ENCODE measurements at places on chromosomes 2 and 18.

DNA sequence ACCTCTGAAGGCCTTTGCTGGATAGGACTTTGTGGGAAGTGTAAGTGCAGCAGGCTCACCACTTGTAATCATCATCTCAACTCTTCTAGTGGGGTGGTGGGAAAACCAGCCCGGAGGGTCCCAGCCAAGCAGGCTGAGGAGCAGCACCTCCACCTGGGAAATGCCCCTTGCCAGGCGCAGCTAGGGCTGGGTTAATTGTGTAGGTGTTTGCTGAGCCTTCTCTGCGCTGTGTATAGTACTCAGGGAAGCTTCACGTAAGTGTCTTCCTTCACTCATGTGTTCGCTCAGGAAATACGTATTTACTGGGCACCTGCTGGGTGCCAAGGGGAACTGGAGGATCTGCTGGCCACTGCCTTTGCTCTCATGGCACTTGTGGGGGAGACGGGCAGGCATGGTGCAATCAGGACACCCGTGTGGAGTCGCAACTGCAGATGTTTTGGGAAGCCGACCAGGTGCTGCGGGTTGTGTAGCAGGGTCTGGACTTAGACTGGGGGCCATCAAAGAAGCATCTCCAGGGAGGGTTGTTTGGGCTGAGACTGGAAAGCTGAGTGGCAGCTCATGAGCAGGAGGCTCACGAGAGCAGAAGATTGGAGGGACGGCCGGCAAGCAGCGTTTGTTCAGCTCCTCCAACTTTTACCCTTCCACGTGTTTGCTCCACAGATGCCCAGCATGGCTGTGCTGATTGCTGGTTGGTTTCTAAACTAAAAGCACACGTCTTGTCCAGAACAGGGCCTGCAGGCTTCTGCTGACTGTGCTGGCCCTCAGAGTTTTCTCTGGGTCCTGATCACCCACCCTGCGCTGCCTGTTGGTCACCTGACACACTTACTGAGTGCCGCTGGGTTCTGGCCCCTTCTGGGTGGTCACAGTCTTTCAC, 164.6 kb downstream of the LDLRAD4 start:
- DNase-seq = peak; percentile 11

DNA sequence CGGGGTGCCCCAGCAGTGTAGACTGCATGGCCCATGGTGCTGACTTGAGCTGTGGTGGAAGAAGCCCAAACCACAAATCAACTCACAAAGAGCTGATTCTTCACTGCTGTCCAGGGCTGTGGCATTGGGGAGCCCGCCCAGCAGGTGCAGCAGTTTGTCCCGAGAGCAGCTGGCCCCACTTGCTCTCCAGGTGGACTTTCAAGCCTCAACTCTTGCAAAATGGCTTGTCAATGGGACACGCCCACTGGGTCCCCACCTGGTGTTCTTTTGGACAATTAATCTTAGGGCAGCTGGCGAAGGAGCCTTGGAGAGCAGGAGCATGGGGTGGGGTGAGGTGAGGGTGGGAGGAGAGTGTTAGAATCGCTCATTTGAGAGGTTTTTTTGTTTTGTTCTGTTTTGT, 117.9 kb downstream of the MYCN start:
- no peak for DNase-seq

- no peak for DNase-seq
These were observed 66.7 kb downstream of the MBD2 start for GRCh38 chr18:54157646-54158385.

DNA sequence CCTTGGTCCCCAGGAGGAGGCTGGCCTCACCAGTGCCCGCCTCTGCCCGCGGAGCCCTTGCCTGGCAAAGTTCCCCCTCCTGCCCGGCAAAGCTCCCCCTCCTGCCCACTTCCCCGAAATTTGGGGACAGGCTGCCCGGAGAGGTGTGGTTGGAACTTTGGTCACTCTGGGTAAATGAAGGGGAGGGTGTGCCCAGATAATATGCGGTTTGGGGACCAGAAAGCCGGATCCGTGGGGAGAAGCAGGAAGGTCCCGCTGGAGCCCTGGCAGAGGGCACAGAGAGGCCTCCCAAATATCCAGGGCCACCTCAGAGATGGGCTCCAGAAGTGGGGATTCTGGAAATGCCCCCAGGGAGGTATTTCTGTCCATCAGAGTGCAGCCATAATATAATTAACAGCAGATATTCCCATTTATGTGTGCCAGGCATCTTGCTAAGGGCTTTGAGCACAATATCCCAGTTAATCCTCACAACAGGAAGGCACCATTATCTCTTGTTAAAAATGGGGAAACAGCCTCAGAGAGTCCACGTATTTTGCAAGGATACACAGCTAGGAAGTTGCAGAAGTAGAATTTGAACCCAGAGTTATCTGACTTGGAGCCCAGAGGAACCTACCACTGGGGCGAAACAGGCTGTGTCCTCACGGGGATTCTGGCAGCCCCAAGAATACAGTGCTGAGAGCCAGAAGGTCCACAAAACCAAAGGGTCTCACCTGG, 914 bp downstream of the STEAP3 start:
- DNase-seq = no peak

DNA sequence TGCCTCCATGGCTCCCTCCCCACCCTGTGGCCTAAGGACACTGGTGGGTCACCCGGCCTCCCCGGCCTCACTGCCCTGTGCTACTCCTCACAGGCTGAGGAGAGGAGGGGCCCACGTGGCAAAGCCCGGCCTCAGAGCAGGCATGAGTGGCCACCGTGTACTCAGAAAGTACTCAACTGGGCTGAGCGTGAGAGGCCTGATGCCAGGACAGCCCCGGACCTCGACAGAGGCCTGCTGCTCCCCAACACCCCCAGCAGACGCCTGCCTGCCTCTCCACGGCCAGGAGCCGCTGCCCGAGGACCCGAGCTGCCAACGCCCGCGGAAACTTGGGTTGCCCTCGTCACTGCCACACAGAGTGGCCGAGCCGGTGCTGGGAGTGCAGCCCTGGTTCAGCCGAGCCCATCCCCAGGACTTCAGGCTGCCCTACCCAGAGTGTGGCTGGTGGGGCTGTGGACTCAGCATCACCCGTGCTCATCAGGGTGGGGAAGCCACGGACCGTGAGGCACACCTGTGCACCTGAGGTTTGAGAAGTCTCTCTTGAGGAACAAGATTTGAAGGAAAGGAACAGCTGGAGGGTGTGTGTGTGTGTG, 59.3 kb downstream of the CENPO start:
- no peak for DNase-seq

GRCh38 chr2:239534581-239535412, 134.0 kb upstream of the HDAC4 start:
- no peak for DNase-seq

DNA sequence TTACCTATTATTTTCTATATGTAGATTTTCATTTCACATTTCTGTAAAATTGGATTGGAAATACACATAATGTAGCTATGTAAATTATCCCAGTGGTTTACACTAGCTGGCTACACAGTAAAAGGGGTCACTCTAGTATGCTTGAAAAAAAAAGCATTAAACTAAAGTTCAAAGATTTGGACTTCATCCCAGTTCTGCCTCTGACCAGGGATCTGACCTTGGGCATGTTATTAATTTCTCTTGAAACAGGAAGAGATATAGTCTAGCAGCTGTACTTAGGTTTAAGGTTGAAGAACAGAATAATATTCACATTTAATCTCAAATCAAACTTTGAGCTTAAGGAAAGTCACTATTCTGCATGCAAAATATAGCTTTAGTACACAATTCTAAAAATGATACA, 64.5 kb upstream of the RPE start:
- no peak for DNase-seq

DNA sequence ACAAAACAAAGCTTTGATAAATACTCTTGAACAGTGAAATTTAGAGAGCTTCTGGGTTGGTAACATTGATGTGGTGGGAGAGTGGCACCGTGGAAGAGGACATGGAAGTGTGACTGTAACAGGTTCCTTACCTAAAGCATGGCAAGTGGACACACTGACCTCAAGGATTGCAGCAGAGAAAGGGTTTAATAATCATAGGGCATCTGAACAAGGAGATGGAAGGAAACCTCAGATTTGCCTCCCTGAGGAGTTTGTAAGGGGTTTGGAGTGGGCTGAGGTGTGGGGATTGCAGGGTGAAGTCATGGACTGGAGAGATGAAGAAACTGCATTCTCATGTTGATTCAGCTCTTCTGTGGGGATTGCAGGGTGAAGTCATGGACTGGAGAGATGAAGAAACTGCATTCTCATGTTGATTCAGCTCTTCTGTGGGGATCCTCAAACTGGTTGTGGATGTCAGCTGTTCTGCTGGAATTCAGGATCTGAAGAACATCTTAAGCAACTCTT, 83.8 kb upstream of the TLK1 start:
- DNase-seq = no peak

GRCh38 chr2:235582081-235582686, 88.3 kb downstream of the AGAP1 start:
- no peak for DNase-seq

GRCh38 chr2:205680903-205681302, 1.4 kb upstream of the NRP2 start:
- DNase-seq = no peak

DNA sequence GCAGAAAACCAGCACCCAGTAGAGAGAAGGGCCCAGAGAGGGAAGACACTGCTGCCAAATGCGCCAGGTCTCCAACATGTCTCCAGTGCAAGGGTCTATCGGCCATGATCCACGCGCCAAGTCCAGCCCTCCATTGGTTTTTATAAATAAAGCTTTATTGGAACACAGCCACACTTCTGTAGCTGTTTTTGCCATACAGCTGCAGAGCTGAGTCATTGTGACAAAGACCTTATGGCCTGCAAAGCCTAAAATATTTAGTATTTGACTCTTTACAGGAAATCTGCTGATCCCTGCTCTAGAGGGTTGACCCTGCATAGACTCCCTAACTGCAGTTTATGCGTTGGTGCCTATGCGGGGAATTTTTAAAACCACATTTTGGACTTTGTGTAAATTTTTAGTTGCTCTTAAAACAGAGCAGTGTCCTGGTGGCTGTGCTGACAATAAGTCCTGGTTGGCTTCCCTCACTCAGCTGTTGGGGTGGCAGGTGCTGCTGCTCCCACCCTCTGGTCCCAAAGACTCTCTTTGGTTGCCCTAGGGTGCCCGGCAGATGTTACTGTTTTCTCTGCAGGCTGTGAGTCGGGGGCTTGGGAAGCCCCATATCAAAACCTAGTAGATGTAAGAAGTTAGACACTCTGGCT, 154.9 kb downstream of the CTIF start:
- no peak for DNase-seq

DNA sequence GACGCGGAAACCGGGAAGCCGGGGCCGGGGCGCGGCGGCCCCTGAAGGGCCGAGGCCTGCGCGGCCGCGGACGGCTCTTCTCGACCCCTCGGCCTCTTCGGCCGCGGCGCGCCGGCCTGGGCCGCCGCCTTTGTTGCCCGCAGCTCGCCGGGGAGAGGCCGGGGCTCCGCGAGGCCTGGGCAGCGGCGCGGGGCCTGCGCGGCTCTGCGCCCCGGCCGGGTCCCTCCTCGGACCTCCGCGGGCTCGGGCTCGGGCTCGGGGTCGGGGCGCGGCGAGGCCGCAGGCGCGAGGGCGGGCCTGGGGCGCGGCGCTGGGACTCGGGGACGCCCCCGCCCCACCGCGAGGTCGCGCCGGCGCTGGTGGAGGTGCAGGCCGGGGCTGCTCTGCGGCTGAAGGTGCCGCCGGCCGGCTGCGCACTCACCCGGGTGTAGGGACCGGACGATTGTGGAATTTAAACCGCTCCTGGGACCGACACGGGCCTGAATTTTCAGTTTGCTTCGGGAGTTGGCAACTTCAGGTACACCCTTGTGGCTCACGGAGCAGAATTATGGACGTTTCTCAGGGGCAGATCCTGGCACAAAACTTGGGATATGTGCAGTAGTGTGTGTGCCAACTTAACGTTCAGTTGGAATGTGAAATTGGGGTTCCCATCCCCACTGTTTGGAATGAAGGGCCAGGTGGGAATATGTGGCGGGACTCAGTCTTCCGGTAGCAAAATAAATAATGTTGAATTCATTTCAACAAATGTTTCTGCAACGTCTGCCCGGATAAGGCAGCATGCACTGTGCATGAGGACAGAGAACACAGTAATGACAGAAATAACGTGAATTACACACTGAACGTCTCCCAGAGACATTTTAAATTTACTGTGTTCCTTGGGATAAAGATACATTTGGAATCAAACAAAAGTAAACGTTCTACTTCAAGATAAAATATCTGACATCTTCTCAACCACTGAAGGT, 787 bp downstream of the SOCS6 start:
- no peak for DNase-seq

DNA sequence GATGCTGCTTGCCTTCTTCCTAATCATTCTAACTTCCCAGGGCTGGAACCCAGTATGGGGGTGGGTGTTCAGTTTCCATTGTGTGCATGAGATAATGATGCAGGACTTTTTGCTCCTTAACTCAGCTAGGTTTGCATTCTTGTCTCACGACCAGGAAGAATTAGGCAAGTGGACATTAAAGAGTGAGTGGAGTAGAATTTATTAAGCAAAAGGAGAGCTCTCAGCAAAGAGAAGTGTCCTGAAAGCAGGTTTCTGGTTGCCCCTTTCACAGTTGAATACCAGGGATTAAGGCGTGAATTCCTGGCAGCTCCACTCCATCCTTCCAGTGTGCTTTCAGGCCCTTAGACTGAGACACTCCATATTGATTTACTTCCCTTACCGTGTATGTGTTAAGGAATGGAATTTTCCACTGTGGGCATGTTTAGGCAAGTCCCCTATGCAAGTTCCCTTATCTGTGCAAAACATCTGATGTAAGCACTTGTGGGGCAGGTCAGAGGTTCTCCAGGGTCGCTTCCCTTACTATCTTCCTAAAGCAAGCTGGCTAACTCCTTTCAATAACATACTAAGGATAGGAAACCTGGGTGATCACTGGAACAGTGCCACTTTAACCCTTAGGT, 126.5 kb downstream of the GPR39 start:
- DNase-seq = no peak

- DNase-seq = no peak
These were observed 194.9 kb upstream of the TNP1 start for GRCh38 chr2:217054791-217055190.

GRCh38 chr18:79685281-79685680, 5.7 kb downstream of the CTDP1 start:
- DNase-seq = no peak

GRCh38 chr2:223725494-223725893, 111.9 kb downstream of the AP1S3 start:
- no peak for DNase-seq

GRCh38 chr18:48893608-48894600, 56.9 kb downstream of the SMAD7 start:
- DNase-seq = no peak

DNA sequence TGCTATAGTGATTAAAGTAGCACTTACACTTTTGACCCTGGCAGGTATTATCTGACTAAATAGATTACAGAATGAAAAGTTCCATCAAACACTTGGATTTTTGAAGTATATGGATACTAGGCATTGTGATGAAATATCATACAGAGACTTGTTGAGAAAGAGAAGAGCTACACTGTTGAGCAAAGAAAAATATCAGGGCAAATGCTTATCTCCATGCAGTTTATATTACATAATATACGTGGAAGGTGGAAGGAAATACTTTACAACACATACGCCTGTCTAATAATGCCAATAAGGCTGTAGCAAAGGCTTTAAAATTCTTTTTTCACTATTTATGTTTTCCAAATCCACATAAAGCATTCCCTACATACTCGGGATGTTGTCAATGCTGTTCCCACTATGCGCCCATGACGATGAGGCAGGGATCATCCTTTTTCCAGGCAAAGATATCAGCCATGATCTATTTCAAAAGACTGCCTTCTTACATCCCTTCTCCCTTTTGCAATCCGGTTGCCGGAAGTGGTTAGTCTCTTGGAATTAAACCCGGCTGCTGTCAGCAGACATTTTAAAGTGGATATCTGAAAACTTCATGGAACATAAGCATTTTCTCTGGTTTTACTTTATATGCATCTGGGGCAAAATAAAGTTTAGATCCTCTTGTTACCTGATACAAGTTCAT, 92.6 kb upstream of the ITGA4 start:
- no peak for DNase-seq
